Lower leg skin (tissue), 4 donors: ENCODE measurements at places on chromosomes 5 and 9. TPM values are rescaled to one million over a fixed set of nuclear protein-coding genes. Genes with fewer than 3 reads are reported as not detected.

DNA sequence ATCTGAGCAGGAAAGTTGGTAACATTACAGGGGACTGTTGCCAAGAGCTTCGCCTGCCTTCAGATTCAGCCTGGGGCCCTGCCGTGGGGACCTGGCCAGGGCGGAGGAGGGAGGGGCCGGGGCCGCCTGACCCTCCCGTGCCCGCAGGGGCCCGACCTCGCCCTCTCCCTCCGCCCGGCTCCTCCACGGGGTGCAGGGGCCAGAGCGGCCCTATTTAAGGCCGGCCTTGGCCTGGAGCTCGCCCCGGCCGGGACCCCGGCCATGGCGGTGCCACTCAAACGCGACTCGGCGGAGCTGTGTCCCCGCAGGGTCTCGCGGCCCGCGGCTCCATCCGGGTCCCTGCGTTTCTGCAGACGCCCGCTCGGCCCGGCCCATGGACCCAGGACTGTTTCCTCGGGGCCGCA lies 757 bp downstream of the TMEM250 start:
- DNase-seq, result no peak

The CATSPER3 gene
- not detected for total RNA-seq

GRCh38 chr5:158273035-158273434 lies 414.1 kb upstream of the CLINT1 start:
- no peak for DNase-seq

- DNase-seq, result no peak
Observed at GRCh38 chr5:107769519-107769918, 98.8 kb upstream of the EFNA5 start.

The SMIM33 gene
- total RNA-seq, result not detected

The GPSM1 gene
- 32.7 TPM for total RNA-seq

DNA sequence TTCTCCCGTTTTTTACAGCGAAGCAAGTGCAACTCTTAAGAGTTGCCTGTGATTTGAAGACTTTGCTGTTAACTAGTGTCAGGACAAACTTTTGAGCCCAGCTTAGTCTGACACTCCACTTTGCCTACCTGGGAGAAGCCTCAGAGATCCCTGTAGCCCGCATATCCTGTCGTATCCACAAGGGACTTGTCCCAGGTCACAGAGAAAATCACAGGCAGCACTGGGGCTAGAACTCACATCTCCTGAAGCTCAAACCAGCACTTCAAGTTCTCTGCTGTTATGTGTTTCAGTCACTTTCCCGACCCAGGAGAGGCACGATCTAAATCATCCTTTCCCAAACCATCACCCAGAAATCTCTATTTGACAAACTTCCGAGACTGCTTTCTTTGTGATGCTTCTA lies 584.5 kb downstream of the ACTL7B start:
- no peak for DNase-seq

The HTR1A gene
- total RNA-seq, result not detected

- no peak for DNase-seq
Observed at GRCh38 chr9:331197-331596, 116.5 kb downstream of the DOCK8 start.

The SV2C gene
- total RNA-seq, result 0.23 TPM

GRCh38 chr5:124980163-124980941 lies 233.9 kb upstream of the ZNF608 start:
- DNase-seq, result no peak

The S100Z gene
- not detected for total RNA-seq

The BAAT gene
- not detected for total RNA-seq

- no peak for DNase-seq
Observed at GRCh38 chr5:117652958-117653280, 1078.3 kb upstream of the SEMA6A start.

GRCh38 chr9:131657456-131657855 lies 82.4 kb downstream of the RAPGEF1 start:
- DNase-seq, result no peak

The JAKMIP2 gene
- total RNA-seq, result 0.23 TPM

DNA sequence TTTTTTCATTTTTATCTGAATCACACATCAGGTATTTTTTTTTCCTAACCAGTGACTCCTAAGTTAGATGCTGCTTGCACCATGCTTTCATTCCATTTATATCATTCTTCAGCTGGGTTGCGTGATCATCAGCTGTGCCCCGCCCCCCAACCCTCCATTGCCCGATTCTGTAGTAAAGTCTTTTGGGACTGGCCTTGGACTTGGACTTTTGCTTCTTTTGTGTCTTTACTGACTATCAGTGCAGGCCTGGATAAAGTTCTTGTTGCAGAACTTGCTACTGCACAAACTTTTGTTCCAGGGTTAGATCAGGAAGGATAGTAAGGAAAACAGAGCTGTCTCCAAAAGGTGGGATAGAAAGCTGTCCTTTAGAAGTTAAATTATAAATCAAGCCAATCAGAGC lies 38.5 kb downstream of the SLC22A5 start:
- no peak for DNase-seq

The HAPLN1 gene
- not detected for total RNA-seq

The SNCAIP gene
- 13.0 TPM for total RNA-seq

DNA sequence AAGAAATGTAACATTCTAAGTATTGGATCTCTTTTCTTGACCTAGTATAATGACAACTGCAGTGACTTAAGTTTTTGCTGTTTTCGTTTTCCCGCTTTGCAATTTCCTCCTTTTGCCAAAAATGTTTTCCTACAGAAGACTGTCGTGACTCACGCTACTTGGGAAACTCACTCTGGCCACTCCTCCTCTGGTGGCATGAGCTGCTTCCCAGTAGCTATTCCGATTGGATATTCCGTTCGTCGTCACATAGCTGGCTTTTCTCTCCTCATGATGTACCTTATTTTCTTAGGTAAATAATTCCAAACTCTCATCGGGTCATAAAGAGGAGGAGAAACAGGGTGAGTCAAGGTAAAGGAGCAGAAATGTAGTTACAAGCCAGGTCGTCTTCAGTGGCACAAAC lies 64.9 kb downstream of the GOLPH3 start:
- DNase-seq, result no peak

The GADD45G gene
- total RNA-seq, result 25.4 TPM

DNA sequence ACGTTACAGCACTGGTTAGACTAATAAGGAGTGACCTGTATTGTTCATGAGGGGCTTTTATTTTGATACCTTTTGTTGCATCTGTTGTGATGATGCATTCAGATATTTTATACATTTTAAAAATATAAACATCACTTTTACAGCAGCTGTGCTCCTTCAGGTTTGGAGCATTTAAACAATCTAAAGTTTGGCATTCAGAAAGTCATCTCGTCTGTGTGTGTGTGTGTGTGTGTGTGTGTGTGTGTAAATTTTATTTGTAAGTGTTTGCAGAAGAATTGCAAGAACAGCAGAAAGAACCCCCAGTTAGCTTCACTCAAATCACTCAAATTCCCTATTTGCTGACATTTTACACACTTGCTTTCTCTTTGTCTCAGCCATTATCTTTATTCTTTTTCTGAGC lies 87.4 kb downstream of the ERCC6L2 start:
- no peak for DNase-seq
